ENCODE measurements at places on chromosomes 7 and 10. TPM values are rescaled to one million over a fixed set of nuclear protein-coding genes. Genes with fewer than 3 reads are reported as not detected.
A peak's percentile ranks its signal among the peaks of the same experiment; 100 is the strongest.

SPDYE6 gene
- total RNA-seq = not detected

CACNB2 gene
- not detected for total RNA-seq

INSYN2A gene
- total RNA-seq = under 0.01 TPM

PDE6C gene
- not detected for total RNA-seq

DNA sequence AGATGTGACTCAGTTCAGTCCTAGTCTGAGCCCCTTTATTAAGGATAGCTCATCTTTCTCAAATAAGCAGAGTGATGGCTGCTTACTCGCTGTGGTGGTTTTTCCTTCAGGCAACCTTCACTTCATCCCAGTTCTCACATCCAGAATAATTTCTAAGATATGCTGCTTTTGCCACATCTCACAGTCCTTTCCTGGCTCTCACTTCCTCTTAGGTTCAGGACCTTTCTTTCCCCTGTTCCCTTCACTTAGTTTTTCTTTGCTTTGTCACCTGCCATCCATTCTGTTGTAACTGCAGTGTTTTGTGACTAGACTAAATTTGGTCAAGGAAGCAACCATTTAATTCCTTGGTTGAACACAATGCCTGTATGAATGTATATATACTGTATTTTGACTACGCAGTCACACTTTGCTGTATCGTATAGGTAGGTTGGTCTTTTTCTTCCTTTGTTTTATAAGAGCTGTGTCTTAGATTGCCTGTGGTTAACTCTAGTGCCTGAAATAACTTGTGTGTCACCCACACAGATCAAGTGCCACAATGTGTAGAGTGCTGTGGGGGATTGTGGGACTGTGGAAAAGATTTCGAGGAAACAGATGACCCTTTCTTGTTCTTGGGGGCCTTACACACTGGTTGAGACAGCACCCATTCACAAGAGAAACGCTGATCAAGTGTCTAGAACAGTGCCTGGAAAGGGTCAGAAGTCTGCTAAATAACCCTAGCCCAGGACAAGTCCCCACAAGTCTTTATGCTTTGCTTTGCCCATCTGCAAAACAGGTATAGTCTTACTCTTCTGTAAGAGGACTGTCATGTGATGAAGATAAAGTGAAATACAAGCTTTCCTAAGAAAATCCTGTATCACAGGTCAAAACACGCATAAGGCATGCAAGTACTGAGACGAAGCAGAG lies 2.6 kb downstream of the ZNF655 start:
- DNase-seq = no peak

DNA sequence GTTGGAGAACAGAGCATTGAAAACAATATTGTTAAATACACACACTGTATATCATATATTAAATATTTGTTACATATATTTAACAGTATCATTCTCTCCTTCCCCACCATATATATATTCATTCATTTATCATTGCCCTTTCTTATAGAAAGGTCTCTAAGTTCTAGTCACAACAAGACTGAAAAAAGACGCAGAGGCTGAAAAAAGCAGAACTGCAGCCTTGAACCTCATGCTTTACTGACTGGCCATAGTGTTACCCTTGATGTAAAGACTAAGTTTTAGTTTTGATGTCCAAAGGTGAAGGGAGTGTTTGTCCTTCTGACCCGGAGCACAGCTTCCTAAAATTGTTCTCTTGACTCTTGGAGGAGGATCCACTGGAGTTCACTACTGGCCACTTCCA lies 247.9 kb downstream of the PTEN start:
- DNase-seq = no peak

DNA sequence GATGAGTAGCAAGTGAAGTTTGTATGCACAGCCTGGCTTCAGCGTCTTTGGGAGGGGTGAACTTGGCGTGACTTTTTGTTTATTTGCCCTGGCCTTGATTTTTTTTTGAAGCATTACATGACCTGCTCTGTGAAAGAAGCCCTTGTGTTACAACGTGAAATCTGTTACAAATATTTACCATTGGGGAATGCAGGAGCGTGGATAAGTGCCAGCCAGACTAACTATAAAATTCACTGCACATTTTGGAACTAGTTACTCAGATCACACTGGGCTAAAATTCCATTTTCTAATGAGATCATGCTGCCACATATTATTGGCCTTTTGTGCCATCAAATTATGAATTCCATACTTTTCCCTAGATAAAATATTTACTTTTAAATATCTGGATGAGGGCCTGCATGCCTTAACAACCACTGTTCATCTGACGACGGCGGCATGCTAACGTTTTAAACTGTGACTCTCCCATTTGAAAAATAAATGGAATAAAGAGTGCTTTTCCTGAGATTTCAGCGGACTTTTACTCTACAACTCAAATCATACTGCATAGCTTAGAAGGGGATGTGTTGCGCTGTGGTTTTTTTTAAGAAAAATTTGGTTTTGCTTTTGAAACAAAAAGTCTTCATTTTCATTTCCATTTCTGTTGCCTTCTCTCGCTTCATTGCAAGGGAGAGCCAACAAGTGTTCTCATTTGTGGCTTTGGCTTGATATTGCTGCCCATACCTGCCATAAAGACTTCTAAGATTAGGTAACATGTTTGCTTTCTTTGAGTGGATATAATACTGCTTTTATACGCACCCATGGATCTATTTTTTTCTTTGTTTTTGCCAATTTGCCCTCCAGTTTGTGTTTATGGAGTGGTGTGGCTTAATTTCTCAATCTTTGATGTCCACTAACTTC lies 352.2 kb downstream of the TFEC start:
- peak; percentile 0 for DNase-seq

- no peak for DNase-seq
Measured at GRCh38 chr10:86667421-86668181, 710 bp upstream of the LDB3 start.

DNA sequence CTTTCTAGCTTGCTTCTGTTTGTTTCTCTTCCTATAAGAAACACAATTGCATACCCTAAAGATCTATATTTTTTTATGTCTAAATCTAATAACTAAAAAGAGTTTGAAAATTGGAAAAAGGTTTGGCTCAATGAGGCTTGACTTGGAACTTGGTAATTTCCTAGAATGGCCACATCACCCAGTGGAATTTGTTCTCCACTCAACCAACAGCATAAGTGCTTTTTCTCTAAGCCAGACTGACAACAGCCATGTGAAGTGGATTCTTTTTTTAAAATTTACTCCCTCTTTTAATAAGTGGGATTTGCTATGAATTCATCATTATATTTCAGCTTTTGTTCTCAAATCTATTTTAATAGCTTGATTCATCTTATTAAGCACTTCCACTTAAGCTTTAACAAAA lies 33.8 kb downstream of the GBF1 start:
- DNase-seq = no peak

DNA sequence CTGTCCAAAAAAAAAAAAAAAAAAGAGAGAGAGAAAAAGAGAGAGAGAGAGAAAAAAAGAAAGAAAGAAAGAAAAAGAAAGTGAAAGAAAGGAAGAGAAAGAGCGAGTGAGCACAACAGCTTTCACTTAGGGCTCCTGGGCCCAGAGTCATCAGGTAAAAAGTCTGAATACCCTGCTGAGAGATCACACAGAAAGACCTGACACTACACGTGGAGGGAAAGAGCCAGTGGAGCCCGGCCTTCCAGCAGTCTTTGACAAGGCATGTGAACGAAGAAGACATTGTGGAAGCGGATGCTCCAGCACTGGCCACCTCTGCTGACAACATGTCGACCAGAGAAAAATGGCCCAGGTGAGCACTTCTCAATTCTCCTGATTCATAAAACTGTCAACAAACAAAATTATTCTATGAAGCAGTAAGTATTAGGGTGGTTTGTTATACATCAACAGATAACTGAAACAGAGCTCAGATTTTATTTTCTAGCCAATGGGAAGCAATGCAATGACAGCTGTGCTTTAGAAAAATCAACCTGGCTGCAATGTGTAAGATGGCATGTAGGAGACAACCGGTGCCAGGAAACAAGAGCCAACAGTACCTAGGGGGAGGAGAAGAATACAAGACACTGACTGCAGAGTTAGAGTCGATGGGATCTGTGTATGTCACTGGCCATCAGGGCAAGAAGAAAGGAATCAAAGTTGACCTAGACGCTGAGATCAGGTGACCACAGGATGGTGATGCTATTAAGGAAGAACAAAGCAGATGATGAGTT lies 4.4 kb downstream of the RNF216 start:
- DNase-seq = no peak
